T-cell (primary cell): ENCODE measurements at places on chromosomes 6 and 20. TPM values are rescaled to one million over a fixed set of nuclear protein-coding genes. Genes with fewer than 3 reads are reported as not detected.

- DNase-seq, result no peak
- H3K27ac ChIP-seq, result no peak overlapping the region
- no peaks in the 10 kb centered on the region for H3K36me3 ChIP-seq
- H3K4me3 ChIP-seq, result no peak overlapping the region
- H3K4me1 ChIP-seq, result no peaks in the 10 kb centered on the region
Measured at GRCh38 chr20:709423-709822, 33.8 kb upstream of the SCRT2 start.

Gene SLC26A8
- not detected for total RNA-seq

GRCh38 chr6:111521497-111522270 lies 38.7 kb upstream of the REV3L start:
- no peak overlapping the region for H3K4me3 ChIP-seq
- H3K27me3 ChIP-seq, result no peaks in the 10 kb centered on the region

Gene FAM209B
- 2.3 TPM for total RNA-seq

- no peaks in the 10 kb centered on the region for H3K27me3 ChIP-seq
- no peak for DNase-seq
- no peak overlapping the region for H3K27ac ChIP-seq
- peak overlapping the region; percentile 82 for H3K4me3 ChIP-seq
- peaks cover 11% of the 10 kb centered on the region for H3K4me1 ChIP-seq
- H3K36me3 ChIP-seq, result no peaks in the 10 kb centered on the region
Measured at GRCh38 chr6:104858642-104859041, 1.1 kb downstream of the HACE1 start.

Gene LIN28B
- not detected for total RNA-seq

GRCh38 chr6:2848851-2849250 lies 7.2 kb upstream of the SERPINB1 start:
- no peaks in the 10 kb centered on the region for H3K36me3 ChIP-seq
- H3K4me3 ChIP-seq, result no peak overlapping the region
- peaks cover 17% of the 10 kb centered on the region for H3K4me1 ChIP-seq
- H3K27ac ChIP-seq, result peak overlapping the region; percentile 65

- no peak overlapping the region for H3K27ac ChIP-seq
- DNase-seq, result no peak
- H3K27me3 ChIP-seq, result no peaks in the 10 kb centered on the region
- no peaks in the 10 kb centered on the region for H3K36me3 ChIP-seq
Measured at GRCh38 chr6:12174878-12175277, 115.3 kb upstream of the EDN1 start.

Gene MAS1L
- total RNA-seq, result not detected
